ENCODE measurements at places on chromosomes 12 and 14.

GRCh38 chr14:86575141-86575540 lies 1045.2 kb downstream of the FLRT2 start:
- DNase-seq, result peak; percentile 89

DNA sequence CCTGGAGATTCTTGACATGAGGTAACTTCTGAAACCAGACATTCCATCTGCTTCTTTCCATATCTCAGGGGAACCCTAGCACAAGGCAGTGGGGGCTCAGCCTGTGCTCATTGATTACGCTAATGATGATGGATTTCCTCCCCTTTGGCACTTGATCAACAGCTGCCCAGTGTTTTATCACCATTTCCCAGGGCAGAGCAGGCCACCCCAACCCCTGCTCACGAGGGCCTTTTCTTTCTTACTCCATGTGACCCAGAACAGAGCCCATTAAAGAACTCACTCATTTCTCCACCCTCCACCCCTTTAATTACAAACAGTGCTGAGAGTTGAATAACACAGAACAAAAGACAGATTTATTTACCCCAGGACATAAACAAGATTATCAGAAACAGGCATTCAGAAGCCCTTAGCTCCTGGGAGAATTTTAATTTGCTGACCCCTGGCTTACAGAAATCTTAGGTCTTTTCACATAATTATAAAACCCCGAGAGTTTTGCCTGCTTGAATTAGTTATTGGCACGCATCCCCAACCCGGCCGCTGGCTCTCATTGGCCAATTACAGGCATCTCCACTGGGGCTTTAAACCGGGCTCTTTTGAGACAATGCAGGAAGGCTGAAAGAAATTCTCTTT lies 32.0 kb upstream of the CCDC60 start:
- DNase-seq, result no peak

- no peak for DNase-seq
These were observed 18.1 kb downstream of the BCL11B start for GRCh38 chr14:99253890-99254289.

GRCh38 chr12:88615490-88615889 lies 35.2 kb upstream of the KITLG start:
- DNase-seq, result no peak

DNA sequence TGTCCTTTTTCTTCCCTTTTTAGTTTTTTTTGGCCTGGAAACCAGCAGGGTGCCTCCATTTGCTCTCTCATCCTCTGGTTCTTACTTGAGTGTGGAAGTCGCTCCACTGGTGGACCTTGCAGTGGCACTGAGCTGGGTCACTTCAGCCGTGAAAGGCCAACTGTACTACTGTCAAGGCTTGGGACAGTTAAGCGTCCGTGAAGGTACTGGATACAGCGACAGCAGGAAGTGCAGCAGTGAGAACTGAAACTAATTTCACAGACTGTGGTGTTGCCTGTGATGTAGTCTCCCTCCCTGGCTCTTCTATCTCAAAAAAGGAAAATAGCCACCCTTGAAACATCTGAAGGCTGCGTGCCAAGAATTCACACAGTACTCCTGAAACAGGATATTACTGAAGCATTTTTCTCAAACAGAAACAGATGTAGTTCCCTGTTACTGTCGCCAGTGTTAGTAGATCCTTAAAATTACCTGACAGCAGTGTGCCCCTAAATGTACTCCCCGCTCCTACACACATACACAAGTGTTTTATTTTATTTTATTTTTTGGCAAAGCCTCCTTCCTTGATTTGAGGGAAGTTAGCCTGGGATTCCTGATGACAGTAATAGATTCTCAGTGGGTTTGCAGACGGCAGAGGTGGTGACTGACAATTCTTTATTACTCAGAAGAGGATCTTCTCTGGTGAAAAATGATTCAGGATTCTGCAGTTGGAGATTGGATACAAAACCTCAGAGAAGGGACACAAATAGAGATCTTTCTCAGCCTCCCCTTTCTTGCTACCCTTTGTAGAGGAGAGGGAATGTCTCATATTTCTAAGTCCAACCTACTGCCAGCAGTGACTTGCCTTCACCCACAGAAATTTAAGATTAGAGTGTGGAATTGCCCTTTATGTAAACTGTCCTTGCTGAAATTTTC lies 4.4 kb downstream of the SUSD6 start:
- peak; percentile 90 for DNase-seq

DNA sequence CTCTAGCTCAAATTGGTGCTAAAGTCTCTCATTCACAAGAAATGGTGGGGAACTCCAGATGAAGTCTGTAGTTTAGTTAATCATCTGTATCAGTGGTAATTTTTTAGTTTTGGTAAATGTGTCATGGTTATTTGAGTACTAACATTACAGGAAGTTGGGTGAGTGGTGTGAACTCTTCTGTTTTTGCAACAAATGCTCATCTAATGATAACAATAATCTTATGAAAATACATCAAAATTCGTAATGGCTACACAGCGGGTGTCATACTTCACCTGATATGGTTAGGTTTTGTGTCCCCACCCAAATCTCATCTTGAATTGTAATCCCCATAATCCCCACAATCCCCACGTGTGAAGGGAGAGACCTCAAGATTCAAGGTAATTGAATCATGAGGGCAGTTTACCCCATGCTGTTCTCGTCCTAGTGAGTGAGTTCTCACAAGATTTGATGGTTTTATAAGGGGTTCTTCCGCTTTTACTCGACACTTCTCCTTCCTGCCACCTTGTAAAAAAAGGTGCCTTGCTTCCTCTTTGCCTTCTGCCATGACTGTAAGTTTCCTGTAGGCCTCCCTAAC lies 209.3 kb upstream of the FOXN3 start:
- no peak for DNase-seq

DNA sequence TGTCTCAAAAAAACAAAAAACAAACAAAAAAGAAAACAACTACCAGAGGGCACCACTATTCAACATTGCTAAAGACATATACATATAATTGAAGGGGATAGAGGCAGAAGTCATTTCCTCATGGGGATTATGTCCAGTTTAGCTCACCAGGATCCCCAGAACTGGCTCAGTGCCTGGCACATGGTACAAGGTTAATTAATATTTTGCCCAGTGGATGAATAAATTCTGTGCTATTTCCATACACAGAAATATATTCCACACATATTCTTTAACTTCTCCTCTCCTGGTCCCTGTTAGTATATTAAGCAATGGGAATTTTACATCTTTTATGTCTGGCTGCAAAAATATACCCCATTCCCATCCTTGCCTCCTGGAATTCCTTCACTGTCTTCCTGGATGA lies 6.7 kb downstream of the FOS start:
- no peak for DNase-seq

DNA sequence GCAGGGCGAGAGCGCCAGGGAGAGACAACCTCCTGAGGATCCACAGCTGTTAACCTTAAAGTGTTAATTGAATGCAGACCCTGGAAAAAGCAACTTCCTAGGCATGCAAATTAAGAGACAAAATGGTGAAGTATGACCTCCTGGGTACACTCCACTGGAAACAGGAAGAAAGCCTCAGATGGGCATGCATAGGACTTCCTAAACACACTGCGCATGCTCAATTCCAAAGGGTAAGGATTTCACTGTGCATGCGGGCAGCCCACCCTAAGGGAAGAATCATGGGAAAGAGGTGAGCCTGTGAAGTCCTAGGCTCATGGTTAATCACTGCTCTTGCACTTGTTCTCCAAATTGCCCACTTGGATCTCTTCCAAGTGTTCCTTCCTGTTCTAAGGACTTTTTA lies 80.5 kb upstream of the CAPRIN2 start:
- DNase-seq, result no peak

- no peak for DNase-seq
These were observed 16.8 kb upstream of the SDR39U1 start for GRCh38 chr14:24459331-24459730.

DNA sequence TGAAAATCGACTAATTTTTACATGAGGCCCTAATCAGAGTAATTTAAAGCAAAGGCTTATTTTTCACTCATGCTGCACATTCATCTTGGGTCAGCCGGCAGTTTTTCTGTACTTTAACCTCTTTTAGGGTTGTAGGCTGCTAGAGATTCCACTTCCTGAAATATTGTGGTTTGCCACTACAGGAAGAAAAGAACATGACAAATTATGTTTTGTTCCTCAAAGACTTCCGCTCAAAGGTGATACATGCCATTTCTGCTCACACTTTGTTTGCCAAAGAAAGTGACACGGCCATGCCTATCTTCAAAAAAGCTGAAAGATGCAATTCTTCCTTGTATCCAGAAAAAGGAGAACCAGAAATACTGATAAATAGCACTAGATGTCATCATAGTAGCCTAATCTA lies 183.4 kb upstream of the PPFIA2 start:
- no peak for DNase-seq

DNA sequence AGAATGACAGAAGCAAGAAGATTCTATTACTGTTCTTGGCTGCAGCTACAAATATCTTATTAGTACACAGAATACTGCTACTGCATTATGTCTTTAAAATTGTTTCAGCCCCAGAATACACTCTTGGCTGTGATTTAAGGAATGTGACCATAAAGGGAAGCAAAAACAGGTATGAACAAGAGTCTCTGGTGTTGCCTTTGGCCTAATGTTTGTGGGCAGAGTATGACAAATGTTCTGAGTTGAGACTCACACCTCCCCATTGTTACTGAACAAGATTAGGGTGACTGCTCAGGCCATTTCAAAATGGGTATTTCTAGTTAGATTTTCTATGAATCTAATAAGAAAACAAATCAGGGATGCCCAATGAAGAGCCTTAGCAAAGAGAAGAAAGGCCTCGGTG lies 28.5 kb downstream of the TTC6 start:
- DNase-seq, result no peak

DNA sequence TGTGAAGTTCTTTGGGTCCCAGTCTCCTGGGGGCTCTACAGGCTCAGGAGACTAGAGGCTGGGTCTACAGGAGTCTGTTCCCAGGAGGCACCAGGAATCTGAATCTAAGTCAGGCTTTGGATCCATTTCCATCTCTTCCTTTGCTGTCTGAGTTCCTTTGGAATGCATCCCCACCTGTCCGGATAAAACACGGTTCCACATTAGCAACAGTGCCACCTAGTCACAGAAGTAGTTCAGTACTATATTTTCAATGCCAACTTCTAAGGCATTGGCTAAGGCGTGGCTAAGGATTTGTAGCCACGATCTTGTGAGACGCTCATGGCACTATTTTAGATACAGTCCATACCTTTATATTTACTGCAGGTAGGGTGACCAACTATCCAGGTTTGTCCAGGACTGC lies 15.1 kb downstream of the ZC2HC1C start:
- DNase-seq, result no peak

- no peak for DNase-seq
These were observed 29.9 kb upstream of the MUCL1 start for GRCh38 chr12:54824402-54824801.

- DNase-seq, result no peak
These were observed 380.1 kb upstream of the TMEM132C start for GRCh38 chr12:127886827-127887226.

GRCh38 chr12:4091016-4091743 lies 182.4 kb upstream of the CCND2 start:
- peak; percentile 8 for DNase-seq

GRCh38 chr12:4241592-4241991 lies 32.0 kb upstream of the CCND2 start:
- no peak for DNase-seq

DNA sequence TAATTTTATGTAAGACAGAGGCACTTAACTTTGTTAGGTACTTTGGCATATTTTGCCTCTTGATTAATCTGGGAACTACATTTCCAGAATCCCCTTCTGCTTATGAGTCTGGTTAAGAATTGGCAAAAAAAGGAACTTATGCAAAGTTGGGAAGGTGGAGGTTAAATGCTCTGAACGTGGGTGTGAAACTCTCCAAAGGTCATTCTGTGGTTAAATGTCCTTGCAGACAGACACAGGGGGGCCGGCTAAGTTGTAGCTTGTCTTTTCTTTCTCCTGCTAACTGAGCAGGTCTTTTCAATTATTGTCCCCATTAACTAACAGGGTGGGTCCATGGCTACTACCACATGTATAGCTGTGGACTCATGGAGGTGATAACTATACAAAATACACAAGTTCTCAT lies 248.6 kb upstream of the NOVA1 start:
- no peak for DNase-seq

DNA sequence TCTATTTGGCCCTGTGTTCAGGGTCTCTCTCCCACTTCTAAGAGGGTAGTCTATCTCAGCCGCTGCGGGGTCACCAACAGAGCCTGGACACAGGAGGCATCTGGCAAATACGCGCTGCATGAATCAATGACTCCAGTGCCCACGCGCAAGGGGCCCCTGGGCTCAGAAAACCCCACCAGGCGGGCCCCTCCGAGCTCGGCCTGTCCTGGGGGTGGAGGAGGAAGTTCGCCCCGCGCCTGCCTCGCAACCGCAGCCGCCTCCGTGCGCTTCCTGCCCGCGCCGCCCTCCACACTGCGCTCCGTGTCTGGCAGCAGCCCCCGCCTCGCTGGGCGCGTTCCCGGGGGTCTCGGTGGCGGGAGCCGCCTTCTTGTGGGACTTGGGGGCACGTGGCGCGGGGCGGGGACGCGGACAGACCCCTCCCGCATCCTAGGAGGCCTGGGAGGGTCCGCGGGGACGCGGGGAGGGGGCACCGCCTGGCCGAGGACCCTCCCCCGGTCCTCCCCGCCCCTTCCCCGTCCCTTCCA lies 811 bp upstream of the FBRSL1 start:
- DNase-seq, result no peak

- DNase-seq, result peak; percentile 24
These were observed 50.7 kb downstream of the A2M start for GRCh38 chr12:9064815-9065606.

- no peak for DNase-seq
These were observed 26.2 kb upstream of the PAWR start for GRCh38 chr12:79717006-79717405.

- DNase-seq, result no peak
These were observed 213.9 kb downstream of the EGLN3 start for GRCh38 chr14:33736979-33737378.

DNA sequence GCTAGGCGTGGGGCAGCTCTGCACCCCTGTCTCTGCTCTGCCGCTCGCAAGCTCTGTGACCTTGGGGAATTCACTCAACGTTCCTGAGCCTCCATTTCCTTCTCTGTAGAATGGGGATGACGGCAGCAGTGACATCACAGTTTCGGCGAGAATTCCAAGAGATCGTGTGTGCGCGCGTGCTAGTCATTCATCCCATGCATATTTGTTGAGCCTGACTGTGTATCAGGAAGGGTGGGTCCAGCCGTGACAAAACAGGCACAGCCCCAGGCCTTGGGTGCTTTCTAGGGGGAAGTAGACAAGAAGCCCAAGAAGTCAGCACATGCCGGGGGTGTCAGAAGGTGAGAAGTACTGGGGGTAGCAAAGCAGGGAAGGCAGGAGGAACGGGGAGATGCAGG lies 145.6 kb upstream of the NCOR2 start:
- no peak for DNase-seq

- DNase-seq, result peak; percentile 17
These were observed 362.6 kb downstream of the DAD1 start for GRCh38 chr14:22226381-22226780.

DNA sequence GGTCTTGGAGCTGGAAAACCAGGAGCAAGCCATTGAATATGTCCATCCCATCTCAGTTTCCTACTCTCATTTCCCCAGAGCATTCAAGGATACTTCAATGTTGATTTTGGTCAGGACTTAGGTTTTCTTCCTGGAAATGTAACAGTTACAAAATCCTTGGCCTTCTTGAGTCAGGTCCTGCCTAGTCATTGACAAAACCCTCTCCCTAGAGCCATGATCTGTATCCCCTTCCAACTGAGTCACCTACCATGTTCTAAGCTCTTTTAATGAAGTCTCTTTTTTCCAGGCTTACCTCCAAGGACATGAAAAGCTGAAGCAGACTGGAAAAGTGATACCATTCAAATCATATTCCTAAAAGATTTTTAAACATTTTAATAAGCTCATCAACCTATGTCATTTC lies 549.2 kb downstream of the GALC start:
- DNase-seq, result peak; percentile 9

- no peak for DNase-seq
These were observed 963.2 kb downstream of the DIO2 start for GRCh38 chr14:79248126-79248525.

Data from fibroblast of skin of right quadriceps (primary cell).